Activated CD4-positive, alpha-beta T cell treated with anti-CD3 and anti-CD28 coated beads, Interleukin-10, Interleukin-2, amounts not matched to agents 100 ng/mL and 50 ng/mL, durations not matched to agents 16 hours and 8 hours (primary cell): ENCODE measurements at places on chromosomes 3 and 15.

GRCh38 chr3:186922790-186923189, 7.5 kb upstream of the ST6GAL1 start:
- no peak for DNase-seq

- no peak for DNase-seq
Observed at GRCh38 chr3:168881804-168882203, 781.7 kb downstream of the MECOM start.

DNA sequence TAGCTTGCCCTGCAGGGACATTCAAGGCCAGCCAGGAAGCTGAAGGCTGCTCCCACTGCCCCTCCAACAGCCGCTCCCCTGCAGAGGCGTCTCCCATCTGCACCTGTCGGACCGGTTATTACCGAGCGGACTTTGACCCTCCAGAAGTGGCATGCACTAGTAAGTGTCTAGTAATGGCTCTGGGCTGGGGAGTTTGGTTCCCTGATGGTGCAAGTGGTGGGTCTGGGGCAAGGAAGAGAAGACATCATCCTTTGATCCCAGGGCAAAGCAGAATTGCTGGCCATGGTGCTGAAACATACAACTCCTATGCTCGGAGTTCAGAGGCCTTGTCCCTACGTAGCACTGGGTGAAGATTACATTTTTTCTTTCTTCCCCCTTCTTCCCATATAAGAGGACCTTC, 311.4 kb downstream of the EPHB1 start:
- no peak for DNase-seq

DNA sequence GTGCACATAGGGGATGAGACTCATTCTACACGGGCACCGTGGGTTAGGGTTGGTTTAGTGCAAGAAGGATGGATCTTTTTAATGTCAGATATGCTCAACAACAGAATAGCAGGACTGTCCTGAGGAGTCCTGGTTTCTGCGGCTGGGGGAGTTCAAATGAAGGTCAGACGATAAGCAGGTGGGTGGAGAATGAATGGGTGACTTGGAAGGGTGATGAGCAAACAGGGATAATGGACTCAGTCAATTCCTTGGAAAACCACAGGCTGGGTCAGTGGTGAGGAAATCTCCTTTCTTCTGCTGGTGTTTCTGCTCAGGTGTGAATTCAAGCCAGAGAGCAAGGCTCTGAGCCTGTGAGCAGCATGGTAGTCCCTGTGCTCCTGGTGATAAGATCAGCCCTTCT, 59.9 kb downstream of the MESD start:
- DNase-seq, result no peak

DNA sequence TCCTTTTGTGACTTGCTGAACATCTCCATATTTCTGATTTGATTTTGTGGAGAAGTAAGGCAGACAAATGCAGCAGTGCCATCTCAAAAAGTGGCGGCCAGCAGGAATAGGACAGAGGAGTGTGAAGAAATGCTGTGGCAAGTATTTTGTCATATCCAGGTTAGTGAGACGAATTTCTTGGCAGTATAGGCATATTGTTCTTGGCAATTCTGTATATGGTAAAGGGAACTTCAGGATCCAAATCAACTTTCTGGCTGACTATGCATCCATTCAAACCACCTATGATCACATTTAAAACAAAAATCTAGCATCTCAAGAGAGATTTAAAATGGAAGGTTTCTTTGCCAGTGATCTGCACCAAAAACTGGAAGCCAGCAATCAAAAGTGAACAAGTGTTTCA, 228.0 kb downstream of the DTWD1 start:
- no peak for DNase-seq

DNA sequence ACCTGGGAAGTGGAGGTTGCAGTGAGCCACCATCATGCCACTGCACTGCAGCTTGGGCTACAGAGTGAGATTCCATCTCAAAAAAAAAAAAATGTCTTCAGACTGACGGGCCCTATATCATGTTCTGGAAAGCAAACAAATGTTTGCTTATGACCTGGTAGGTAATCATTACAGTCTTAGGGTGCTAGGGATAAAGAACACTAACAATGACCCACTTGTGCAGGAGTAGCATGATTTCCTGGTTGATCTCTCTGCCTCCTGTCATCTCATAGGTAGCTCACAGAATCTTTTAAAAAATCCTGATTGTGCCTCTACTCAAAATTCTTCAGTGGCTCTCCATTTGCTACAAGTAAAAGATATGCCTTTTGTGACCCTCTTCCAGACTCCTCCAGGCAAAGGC, 74.5 kb upstream of the TSPAN3 start:
- DNase-seq, result no peak

DNA sequence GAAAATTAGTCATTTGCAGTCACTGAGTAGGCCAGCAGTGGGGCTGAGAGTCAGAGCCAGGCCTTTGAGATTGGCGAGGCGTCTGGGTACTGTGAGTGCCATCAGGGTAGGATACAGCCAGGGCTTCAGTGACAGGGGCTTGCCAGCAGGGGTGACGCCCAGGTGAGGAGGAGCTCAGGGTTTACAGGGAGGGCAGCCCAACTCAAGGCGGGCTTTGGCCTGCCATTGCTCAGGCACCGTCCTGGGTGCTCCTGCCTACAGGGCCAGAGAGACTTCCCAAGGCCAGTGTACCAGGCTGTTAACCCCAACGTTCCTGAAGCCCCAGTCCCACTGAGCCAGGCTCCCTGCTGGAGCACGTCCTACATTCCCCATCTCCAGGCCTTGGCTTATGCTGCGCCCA, 152.0 kb downstream of the FBLN2 start:
- no peak for DNase-seq

GRCh38 chr3:4738737-4739274, 240.4 kb upstream of the BHLHE40 start:
- DNase-seq, result peak; percentile 29

GRCh38 chr3:35643495-35643894, 4.2 kb downstream of the ARPP21 start:
- DNase-seq, result no peak

DNA sequence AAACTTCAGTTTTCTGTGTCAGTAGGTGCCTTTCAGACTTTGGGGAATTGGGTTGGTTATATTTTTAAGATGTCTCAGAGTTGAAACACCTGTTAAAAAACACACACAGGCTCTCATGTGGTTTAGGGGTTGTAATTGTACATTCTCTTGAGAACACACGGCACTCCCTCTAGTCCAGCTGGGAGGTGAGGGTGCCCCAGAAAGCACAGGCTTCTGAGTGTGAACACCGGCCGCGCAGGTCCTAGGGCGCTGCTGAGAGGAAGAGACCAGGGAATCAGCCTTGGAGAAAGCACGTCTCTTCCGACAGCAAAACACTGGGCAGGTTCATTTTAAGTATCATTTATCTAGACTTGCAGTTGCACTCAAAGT, 68.0 kb upstream of the RPL35A start:
- no peak for DNase-seq

- no peak for DNase-seq
Observed at GRCh38 chr3:178060407-178060806, 475.8 kb upstream of the KCNMB2 start.

DNA sequence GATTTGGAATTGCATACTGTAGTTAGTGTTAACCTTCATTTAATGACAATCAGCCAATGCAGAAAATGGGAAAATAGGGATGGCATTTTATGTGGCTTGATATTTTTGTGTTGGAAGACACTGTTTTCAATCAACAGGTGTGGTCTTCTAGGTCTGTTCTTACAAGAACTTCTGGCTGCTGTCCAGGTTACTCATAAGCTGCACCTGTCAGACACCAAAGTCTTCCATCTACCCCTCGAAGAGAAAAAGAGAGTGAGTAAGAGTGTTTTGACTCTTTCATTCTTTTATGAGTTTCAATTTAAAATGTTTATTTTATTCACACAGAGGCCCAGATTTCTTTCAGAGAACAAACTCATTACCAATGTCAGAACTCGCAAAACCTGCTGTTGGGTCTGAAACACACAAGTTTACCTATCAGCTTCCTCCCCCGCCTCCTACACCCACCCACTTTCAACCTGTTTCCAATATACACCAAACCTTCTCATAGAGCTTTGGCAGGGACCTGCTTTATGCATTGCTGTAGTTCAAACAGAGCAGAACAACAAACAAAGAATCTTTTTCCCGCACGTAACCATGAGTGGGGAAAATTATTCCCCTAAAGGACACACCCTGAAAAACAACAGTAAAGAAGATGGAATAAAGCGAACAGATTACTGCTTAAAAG, 767.7 kb upstream of the ALCAM start:
- no peak for DNase-seq

DNA sequence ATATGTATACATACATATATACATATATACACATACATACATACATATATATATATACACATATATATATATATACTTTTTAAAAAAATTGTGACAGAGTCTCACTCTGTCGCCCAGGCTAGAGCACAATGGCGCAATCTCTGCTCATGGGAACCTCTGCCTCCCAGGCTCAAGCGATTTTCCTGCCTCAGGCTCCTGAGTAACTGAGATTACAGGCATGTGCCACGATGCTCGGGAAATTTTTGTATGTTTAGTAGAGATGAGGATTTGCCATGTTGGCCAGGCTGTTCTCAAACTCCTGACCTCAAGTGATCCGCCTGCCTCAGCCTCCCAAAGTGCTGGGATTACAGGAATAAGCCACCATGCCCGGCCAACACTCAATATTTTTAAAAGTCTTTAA, 302.5 kb downstream of the UNC13C start:
- no peak for DNase-seq

GRCh38 chr15:81268881-81269601, 54.9 kb downstream of the STARD5 start:
- no peak for DNase-seq

GRCh38 chr3:142459929-142460328, 12.1 kb upstream of the XRN1 start:
- DNase-seq, result no peak

DNA sequence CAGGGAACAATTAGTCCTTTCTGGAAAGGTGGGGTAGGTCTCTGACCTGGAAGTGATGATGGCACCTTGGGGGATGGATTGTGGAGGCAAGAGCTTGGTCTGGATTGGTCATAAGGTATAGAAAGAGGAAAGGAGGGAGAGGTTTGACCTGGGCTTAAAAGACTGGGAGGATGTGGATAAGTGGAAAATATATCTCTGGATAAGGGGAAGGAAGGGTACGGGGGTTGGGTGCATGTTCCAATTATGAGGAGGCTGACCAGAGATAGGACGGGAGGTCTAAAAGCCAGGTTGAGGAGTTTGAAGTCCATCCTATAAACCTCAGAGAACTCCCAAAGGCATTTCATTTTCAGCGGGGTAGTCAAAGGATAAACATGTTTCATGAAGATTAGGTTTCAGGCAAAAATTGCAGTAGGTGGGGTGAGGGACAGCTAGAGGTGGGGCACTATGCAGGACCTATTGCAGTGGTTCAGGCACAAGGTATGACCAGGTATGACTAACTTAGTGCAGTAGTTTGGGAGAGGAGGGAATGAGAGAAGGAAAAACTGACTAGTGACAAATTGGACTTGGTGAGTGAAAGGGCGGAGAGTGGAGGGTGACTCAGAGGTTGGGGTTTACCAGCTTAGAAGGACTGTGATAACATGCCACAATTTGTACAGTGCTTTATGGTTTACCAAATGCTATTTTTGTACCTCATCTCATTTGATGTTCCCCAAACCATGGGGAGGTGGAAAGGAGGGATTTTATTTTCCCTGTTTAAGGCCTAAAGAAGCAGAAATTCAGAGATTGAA, 10.7 kb downstream of the PDE8A start:
- DNase-seq, result peak; percentile 55

DNA sequence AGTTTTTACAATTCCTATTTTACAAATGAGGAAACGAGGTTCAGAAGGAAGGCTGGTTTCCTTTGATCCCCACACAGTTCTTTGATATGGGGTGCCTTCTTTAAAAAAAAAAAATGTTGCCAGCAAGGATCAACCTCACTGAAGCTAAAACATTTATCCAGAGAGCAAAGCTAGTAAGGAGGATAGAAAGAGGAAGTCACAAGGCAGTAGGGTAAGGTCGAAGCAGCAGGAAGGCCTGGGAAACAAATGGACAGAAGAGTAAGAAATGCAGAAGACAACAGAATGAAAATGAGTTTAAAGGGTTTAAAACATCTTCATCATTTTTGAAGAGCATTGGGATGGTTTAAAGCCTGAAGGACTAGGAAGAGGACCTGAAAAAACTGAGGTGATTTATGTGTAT, 30.6 kb upstream of the CP start:
- no peak for DNase-seq

- no peak for DNase-seq
Observed at GRCh38 chr3:66371432-66371831, 129.4 kb downstream of the LRIG1 start.

GRCh38 chr3:4493941-4494894, 1.1 kb downstream of the ITPR1 start:
- peak; percentile 21 for DNase-seq

GRCh38 chr3:37941608-37942508, 48.7 kb upstream of the VILL start:
- no peak for DNase-seq

DNA sequence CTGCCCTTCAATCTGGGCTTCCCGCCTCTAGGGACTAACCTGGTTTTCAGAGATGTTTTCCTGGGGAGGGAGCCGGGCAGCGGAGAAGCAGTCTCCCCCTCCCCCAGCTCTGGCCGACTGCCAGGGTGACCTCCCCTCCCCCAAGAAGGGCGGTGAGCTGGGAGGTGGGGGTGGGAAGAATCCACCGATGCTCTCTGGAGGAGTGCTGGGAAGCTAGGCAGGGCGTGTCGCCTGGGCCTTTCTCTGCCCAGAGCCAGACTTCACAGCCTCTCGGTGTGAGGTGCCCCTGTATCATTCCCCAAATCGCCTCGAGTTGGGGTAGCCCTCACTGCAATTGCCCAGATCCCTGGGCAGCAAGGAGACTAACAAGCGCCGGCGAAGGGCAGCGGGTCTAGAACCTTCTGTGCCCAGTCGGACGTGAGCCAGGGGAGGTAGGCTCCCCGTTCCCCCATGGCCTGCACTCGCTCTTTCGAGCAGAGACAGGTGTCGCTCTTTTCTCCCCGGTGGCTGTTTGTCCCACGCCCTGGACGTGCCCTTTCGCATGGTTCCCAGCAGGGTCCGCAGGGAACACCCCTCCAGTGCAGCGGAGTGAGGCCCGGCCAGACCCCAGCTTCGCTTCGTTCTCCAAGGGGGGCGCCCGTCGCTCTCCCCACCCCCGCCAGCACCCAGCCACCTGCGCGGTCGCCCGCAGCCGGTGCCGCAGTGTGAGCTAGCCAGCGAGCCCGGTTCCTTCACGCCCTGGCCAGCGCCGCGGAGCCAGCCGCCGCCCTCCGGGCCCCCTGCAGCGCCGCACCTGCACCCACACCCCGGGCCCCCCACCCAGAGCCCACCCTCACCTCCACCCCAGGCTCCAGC, 1.1 kb downstream of the RAB6B start:
- no peak for DNase-seq

GRCh38 chr3:64214381-64215018, 10.8 kb downstream of the PRICKLE2 start:
- DNase-seq, result no peak

GRCh38 chr15:71080705-71081104, 34.6 kb upstream of the THSD4 start:
- no peak for DNase-seq

- DNase-seq, result peak; percentile 16
Observed at GRCh38 chr3:178532476-178532875, 3.8 kb upstream of the KCNMB2 start.

DNA sequence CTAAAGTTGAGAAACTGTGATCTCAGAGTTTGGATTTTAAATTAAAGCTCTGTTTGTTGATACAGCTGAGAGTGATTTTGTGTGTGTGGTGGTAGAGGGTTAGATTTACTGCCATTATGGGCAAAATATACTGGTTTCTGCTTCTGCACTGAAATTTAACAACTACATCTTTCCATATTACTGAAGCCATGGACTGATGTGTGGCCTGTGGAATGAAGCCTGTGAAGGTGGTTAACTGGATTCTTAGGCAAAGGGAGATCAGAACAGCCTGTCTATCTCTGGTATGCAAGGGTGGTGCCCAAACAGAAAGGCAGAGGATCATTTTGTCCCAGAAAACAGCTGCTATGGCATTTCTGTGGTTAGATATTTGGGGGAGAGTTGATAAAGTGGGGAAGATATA, 297.3 kb upstream of the THBS1 start:
- no peak for DNase-seq
